ENCODE measurements at places on chromosomes 11 and 22.

DNA sequence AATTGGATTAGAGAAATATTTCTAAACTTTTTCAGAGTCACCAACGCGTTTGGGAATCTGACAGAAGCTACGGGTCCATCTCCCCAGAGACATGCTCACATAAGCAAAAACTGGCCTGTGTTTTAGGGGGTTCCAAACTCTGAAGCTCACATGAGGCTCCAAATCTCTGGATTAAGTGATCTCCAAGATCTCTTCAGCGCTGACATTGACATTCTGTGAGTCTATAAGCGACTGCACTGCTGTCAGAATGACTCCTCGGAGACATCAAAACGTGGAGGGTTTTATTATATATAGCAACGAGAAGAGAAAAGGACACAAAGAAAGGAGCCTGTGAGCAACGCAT lies 642 bp upstream of the SIK2 start:
- DNase-seq, result no peak

- no peak for DNase-seq
These were observed 23.7 kb upstream of the PDE3B start for GRCh38 chr11:14619603-14620531.

- DNase-seq, result no peak
These were observed 19.6 kb downstream of the NF2 start for GRCh38 chr22:29623059-29623458.

DNA sequence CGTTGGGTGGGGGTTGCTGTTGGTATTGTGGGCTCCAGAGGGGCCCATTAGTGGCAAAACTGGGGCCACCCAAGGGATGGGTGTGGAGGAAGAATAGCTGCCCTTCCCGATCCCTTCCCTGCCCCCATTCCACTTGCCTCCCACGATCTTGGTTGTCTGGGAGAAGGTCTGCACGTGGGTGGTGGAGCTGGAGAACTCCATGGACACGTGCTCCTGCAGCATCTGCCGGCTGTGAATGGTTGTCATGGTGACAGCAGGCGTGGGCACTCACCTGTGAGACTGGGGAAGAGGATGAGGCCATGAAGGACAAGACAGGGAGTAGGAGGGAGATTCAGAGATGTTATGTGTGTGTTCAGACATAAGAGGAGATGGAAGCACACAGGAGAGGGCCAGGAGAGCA lies 2.0 kb downstream of the IGSF22 start:
- no peak for DNase-seq

DNA sequence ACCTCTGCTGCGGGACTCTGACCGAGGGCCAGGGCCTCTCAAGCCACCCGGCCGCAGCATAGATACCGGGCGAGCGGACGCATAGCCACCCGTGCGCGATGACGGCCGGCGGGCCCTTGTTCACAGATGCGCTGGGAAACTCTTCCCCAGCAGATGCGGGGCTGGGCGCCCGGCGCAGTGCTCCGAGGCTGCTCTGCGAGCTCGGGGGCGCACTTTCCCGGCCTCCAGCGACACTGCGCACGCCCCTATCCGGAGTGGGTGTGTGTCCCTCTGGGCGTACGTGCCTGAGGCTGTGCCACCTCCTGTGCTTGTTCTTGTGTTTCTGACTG lies 104.7 kb upstream of the E2F8 start:
- peak; percentile 28 for DNase-seq

GRCh38 chr22:19522190-19522880 lies 1.9 kb downstream of the CLDN5 start:
- DNase-seq, result no peak

- DNase-seq, result no peak
These were observed 86.7 kb upstream of the PRODH start for GRCh38 chr22:19022755-19023154.

DNA sequence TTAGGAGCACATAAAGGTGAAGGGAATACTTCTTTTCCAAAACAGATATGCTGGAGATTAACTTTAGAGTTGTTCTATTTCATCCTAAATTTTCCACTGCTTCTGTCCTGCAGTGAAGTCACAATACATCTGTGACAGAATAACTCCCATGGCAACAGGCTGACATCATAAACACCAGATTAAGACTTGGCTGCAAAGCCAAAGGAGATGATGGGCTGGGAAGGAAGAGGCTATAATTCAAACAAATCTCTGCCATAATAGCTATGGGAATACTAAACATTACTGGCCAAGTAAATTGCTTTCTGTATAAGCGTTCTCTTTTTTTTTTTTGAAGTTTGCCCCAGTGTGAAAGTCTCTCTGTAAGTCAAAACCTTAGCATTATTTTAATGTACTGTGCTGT lies 107.7 kb downstream of the CADM1 start:
- DNase-seq, result no peak

- no peak for DNase-seq
These were observed 3.4 kb upstream of the ZBED4 start for GRCh38 chr22:49850021-49850911.

DNA sequence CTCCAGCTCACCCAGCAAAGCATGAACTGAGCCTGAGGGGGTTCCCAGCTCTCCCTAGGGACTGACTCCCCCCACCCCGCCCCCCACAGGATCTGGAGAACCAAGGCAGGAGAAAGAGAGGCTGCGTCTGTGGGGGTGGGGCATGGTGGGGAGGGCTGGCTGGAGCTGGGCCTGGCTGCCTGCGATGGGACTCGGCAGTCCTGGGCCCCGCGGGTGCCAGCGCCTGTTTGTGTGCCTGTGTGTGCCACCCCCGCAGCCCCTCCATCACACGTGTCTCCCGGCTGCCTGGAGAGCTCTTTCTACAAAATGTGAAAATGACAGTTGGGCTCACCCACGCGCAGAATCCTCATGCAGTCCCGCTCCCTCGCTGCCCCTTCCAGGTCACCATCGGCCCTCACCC lies 46.8 kb downstream of the CACNA1I start:
- DNase-seq, result no peak

DNA sequence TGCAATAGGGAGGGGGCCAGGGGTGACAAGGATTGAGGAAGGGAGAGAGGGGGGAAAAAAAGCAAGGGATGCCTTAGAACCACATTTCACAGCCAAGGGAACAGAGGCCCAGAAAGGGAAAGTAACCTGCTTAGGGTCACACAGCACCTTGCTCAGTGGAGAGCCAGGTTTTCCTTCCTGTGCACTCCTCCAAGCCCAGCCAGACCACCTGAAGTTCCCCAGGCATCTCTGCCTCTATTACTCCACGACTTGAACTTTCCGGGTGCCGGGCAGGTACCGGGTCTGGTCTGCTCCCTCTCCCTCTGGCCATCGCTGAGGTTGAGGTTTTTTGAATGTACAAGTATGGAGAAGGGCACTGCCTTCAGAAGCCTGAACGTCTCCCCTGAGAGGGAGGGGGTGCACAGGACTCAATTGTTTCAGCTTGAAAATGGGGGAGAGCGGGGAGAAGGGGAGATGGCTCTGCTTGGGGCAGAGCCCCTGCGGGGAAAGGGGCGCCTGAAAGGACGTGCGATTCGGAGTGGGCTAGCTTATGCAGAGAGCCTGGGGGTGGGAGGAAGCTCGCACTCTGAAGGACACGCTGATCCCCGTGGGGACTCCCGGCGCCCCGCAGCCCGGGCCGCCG lies 516 bp upstream of the SERPINH1 start:
- no peak for DNase-seq

GRCh38 chr11:10540546-10540914 lies 457 bp downstream of the RNF141 start:
- DNase-seq, result no peak

DNA sequence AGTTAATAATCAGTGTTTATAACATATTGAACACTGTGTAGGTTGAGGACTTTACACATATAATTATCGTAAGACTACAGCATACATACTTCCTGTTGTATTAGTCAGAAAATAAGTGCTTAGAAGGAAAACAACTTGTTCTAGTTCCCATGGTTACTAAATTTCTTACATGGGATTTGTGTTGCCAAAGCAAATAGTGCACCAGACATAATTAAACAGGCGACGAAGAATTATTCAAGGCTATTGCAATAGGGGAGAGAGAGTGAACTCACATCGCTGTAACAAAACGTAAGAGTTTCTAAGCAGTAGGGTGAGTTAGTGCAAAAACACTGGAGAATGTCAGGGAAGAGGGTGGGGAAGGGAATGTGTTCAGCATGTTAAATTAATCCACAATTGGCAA lies 347.8 kb downstream of the CNTN5 start:
- peak; percentile 0 for DNase-seq

Data from fibroblast of skin of right biceps (primary cell).